Stimulated activated CD4-positive, alpha-beta T cell treated with anti-CD3 and anti-CD28 coated beads, Interleukin-15, amount 100 ng/mL, for 24 hours (primary cell): ENCODE measurements at places on chromosomes 6 and 20.

DNA sequence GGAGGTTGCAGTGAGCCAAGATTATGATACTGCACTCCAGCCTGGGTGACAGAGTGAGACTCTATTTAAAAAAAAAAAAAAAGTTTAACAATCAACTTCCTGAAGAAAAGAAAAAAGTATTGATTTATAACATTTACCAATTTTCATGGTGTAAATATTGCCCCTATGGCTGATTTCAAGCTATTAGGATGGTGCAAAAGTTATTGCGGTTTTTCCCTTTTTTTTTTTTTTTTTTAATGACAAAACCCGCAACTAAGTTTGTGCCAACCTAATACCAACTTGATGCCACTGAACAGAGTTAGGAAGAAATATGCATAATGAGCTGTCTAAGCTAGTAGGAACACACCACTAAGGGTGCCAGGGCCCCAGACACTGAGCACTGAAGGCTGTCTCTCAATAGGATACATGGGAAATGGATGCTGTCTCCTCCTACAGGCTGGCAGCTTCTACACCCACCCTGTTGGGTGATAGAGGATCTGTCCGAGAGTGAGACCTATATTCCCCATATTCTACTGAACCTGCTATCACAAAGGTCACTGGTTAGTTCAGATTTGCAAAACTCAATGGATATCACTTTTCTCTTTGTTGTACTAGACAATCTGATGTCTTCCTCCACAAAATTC, 6.5 kb upstream of the PERP start:
- no peak for DNase-seq

GRCh38 chr20:51077686-51078060, 54.8 kb upstream of the KCNG1 start:
- no peak for DNase-seq

GRCh38 chr6:34565722-34566137, 9.6 kb upstream of the SPDEF start:
- no peak for DNase-seq

DNA sequence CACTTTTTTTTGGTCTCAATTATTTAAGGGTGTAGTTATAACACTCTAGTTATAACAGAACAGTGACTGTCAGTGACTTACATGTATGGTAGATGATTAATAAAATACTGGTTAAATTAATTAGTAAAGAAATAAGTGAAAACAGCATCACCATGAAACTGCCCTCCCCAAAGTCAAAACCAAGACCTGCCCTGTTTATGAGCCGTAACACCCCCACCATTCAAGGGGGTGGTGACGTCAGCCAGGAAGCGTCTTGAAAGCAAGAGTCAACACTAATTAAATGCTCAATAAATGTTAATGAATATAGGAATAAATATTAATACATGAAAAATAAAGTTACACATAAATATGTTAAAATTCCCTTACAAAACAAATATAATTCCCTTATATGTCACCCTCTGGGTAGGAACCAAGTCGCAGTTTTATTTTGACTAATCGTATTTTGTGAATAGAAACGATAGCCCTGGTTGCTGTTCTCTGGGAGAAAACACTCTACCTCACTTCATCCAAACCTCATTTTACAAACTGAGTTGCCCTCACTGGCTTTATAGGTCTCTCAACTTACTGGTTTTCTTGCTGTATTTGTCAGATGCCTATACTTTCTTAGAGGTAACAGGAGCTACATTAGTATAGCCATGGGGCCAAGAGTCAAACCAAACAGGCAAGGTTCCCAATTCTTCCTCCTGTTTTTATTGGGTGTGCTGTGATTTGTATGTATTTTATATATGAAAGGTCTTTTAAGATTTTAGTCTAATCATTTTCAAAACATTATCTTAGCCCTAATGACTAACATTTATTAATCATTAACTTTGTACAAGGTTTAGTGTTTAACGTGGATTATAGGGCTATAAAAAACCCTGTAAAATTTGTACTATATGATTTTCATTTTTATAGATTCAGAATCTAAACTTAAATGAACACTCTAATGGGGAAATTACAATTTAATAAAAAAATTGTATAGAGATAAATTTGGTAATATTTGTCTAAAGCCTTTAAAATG, 227.9 kb upstream of the IRAK1BP1 start:
- DNase-seq = no peak

GRCh38 chr6:118678866-118679265, 27.5 kb upstream of the CEP85L start:
- DNase-seq = no peak
